ENCODE measurements at places on chromosomes 6 and 20.

- no peak for DNase-seq
Observed at GRCh38 chr20:47188540-47188939, 168.0 kb downstream of the ZMYND8 start.

DNA sequence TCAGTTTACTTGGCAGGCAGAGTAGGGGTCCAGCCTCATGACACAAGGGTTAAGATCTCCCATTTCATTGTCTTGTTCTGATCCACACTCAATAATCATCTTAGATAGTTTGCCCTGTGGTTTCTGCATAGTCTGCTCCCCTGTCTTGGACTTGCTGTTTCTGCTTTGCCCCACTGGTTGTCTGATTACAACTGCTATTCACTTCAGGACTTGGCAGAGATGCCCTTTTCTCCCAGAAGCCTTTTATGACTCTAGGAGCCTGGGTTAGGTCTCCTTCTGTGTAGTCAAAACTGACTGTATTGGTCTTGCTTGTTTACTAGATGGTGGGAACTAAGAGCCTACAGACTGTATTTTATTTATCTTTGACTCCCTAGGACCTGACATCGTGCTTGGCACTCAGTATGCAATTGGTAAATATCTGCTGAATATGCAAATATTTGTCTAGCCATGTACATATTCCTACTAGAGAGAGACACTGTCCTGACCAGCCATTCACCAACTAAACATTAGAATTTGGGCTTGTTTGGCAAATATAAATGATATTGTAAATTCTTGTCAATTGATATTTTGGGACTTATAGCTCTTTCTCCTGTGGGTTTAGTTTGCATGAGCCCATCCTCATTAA, 165.9 kb upstream of the KCNK16 start:
- no peak for DNase-seq

DNA sequence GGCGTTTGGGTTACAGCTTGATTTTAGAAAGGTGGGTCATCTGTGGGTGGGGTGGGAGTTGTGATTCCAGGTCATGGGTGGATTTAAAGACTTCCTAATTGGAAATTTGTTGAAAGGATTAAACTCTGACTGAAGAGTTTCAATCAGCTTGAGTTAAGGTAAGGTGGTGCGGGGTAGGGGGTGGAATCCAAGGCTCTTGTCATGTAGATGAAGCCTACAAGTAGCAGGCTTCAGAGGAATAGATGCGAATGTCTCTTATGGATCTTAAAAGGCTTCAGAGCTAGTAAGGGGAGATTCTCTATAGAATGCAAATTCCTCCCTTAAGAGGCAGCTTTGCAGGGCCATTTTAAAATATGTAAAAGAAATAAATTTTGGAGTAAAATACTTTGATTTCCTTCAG, 645.3 kb downstream of the FRK start:
- DNase-seq: no peak

DNA sequence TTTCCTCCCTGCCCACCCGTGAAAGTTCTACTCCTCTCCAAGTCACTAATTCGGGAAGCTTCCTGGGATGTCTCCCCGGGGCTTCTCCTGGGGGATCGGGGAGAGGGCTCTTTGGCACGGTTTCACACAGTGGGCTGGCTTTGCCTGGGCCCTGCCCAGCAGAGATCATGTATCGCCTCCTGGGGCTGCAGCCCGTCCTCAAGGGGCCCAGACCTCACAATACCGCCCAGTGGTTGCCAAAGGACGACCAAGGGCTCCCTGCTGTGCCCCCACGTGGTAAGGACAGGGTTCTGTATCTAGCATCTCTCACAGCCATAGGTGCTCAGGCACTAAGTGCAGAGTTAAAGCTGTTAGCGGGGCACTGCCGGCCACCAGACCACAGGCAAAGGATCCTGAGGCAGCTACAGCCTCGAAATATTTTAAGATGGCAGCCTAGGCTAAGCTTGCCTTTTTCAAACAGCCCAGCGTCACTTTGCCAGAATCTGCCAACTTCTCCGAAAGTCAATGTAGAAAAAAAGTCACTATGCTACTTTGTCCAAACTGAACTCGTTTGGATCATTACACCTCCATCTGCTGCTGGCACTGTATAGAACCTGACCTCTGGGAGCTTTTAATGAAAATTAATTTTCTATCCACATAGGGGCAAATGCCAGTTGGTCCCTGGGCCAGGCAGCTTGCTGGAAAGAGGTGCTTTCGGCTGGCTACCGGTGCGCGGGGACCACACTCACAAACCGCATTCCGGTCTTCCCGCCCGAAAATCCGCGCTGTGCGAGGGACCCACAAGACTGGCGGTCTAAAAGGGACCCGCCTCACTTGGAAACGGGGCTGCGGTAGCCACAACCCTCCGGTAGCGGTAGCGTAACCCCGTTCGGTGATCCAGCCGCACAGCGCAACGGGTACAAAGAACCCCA, 1.3 kb upstream of the NNAT start:
- no peak for DNase-seq

GRCh38 chr6:159315562-159315961, 146.4 kb downstream of the FNDC1 start:
- DNase-seq: no peak

GRCh38 chr20:50202677-50203076, 12.0 kb downstream of the CEBPB start:
- no peak for DNase-seq

DNA sequence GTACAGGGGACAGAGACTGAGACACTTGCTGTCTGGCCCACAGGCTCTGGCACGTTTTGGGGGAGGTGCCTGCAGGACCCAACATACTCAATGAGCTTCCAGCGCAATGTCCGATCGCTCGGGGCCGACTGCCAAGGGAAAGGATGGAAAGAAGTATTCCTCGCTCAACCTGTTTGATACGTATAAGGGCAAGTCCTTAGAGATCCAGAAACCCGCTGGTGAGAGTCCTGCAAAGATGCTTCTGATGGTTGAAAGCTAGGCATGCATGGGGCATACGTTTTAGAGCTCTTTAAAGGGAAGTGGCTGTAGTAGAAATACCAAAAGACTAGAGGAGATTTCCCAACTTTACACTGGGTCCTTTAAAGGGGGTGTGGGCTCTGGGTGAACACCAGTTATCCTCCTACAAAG, 2.2 kb downstream of the PRRC2A start:
- no peak for DNase-seq

DNA sequence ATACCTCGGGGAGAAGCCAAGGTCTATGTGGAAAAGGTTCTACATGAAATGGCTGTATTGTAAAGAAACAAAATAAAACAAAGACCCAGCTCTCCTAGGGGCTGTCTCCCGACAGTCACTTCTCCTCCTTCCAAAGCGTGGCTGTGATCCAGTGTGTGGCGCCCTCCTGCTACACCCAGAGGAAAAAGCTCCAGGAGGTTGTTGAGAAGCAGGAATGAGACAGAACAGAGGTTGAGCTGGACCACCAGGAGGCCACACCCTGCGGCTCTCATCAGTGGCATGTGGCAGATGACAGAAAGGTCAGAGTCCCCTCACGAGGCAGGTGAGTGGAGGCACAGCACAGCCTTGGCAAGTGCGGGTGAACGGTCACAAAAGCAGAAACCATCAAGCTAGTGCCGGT, 236.0 kb downstream of the TBXT start:
- no peak for DNase-seq

DNA sequence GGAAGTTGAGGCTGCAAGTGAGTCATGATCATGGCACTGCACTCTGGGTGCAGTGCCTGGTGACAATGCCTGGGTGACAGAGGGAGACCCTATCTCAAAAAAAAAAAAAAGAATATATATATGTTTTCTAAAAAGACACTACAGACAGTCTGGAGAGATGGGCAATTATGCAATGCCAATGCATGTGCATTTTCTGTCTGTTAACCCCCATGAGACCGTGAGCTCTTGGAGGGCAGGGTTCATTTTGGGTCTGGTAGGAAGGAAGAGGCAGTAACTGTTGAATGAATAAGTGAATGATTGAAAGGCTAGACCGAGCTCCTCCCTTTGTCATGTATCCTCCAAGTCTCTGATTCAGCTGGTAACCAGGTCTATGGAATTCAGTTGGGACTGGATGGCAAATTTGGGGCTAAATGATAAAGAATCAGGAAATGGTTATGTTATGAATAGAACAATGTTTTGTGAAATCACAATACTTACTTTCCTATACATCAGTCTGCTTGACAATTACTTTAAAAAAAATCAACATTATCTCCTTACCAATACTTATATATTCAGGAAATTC, 5.6 kb upstream of the BLCAP start:
- no peak for DNase-seq

DNA sequence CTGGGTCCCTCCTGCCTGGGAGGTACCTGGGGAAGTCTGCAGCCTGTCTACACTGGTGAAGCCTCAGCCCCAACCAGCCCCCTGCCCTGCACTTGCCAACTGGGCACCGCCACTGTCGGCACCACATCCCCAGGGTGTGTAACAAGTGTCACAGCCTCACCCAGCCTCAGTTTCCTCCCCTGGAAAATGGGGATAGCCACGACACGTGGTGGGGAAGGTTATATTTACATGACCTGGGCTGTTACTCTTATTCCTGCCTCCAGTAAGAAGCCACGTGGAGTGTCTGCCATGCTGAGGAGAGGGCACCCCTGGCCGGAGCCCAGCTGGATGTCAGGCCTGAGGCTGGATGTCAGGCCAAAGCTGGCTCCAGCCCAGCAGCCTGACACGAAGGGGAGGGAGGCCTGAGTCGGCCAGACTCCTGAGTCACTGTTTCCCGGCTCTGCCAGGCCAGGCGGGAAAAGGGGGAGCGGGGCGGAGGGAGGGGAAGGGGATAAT, 44.9 kb downstream of the SNAI1 start:
- no peak for DNase-seq

GRCh38 chr6:156087487-156087886, 631.8 kb upstream of the NOX3 start:
- DNase-seq: no peak

DNA sequence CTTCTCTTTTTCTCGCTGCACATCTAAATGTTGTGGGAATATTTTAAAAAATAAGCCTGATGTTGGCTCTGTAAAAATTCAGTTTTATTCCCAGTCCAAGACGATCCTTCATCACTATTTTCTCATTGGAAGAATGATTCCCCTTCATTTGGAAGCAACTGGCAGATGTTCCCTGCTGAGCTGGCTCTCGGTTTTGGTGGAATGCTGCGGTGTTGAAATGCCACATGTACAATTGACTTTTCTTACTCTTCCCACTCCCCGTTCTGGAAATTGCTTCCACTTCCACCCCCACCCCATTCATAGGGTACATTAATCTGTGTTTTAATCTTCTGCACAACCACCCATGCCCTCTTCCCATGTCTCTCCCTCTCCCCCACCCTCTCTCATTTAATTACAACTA, 496.3 kb upstream of the MAP3K7 start:
- no peak for DNase-seq

DNA sequence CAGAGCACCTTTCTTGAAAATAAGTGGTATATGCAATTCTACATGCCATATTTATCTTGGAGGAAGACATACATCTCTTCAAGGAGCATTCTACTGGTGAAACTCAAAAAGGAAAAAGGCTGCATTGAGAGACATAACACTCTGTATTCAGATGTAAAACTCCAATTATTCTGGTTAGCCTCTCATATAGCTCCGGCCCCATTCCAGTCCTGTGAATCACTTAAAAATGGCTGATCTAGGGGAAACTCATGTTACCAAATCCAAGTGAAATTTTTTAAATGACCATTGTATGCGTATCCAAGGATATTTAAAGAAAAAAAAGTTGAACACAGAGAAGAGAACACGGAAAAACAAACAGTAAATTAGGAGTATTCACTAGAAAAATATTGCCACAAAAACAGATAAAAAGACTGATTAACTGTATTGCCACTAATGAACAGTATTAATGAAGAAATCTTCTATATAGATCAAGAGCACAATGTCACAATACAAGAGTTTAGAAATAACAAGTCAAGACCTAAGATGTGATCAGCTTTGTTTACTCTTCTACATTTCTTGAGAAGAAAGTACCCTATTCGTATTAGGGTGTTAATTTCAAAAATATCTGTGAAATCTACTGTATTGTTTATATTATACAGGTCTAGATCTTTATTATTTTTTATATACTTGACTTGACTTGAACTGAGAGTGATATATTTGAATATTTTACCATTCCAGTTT, 124.5 kb upstream of the GJE1 start:
- DNase-seq: no peak

DNA sequence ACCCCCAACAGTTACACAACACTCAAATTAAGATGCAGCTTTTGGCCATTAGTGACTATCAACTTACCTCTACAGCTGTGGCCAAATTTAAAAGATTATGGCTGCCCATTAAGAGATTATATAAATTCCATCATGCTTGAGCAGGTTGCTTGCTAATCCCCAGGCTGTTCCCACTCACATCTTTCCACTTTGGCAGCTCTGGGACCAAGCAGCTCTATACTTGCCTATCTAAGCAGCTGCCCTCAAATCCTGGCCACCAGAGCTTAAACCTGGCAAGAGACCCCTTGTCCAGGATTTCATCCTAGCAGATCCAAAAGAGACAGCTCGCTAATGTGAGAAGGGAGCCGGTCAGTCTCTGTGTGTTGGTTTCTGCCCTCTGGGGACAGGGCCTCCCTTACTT, 127.9 kb downstream of the SLC23A2 start:
- no peak for DNase-seq

GRCh38 chr6:143000811-143001210, 55.8 kb upstream of the HIVEP2 start:
- DNase-seq: no peak

GRCh38 chr6:169185692-169186485, 67.8 kb downstream of the THBS2 start:
- DNase-seq: no peak

GRCh38 chr6:140029551-140029950, 655.1 kb upstream of the CITED2 start:
- no peak for DNase-seq
